ENCODE measurements at places on chromosomes 7 and 10.

DNA sequence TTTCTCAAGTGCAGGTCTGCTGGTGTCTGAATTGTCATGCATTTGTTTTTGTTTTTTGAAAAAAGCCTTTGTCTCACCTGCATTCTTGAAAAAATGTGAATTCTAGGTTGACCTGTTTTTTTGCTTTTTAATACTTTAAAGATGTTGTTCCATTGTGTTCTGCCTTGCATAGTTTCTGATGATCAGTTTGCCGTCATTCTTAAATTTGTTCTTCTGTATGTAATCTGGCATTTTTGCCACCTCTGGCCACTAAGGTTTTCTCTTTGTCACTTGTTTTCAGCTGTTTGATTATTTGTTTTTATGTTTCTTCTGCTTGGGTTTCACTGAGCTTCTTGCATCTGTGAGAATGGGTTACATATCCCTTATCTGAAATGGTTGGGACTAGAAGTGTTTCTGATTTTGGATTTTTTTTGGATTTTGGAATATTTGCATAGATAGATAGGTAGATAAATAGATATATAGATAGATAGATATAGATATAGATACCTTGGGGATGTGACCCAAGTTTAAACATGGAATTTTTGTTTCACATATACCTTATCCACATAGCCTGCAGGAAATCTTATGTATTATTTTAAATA, 16.5 kb downstream of the MGMT start:
- no peak for DNase-seq

DNA sequence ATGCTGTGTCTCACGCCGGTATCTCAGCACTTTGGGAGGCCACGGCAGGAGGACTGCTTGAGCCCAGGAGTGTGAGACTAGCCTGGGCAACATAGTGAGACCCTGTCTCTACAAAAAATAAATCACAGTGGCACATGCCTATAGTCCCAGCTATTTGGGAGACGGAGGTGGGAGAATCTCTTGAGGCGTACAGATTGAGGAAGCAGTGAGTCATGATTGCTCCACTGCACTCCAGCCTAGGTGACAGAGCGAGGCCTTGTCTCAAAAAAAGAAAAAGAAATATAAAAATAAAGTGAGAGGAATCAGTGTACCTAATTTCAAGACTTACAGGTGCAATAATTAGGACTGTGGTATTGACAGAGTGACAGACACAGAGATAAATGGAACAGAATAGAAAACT, 23.9 kb downstream of the SLC25A40 start:
- DNase-seq: no peak

GRCh38 chr10:17062493-17062892, 67.1 kb downstream of the CUBN start:
- no peak for DNase-seq

DNA sequence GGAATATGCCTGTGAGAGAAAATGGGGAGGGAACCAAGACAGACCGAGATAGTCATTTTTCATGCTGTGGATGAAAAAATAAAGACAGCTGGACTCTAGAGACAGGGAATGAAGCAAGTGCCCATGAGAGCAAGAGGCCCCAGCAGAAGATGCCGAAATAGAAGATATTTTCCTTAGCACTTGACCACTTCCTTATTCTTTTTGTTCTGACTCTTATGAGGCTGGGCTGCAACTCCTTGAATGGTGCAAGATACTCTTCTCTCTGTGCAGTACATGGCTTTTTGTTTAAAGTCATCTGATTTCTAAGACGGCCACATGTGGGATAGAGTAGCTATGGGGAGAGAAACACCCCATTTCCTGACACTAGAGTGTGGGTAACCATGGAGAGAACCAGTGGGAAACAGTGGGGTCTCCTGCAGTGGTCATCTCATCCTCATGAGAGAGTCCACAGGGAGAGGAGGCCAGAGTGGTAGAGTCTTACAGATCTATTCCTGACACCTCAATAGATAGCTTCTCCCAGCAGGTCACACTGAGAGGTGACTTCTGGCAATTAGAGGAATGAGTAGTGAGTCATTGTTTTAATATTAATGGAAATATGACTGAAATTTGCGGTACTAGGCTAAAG, 18.0 kb upstream of the VCL start:
- peak; percentile 96 for DNase-seq

- no peak for DNase-seq
These were observed 273.0 kb downstream of the CCDC3 start for GRCh38 chr10:12728494-12728893.

- no peak for DNase-seq
These were observed 49.1 kb upstream of the C1QL3 start for GRCh38 chr10:16570731-16571130.

DNA sequence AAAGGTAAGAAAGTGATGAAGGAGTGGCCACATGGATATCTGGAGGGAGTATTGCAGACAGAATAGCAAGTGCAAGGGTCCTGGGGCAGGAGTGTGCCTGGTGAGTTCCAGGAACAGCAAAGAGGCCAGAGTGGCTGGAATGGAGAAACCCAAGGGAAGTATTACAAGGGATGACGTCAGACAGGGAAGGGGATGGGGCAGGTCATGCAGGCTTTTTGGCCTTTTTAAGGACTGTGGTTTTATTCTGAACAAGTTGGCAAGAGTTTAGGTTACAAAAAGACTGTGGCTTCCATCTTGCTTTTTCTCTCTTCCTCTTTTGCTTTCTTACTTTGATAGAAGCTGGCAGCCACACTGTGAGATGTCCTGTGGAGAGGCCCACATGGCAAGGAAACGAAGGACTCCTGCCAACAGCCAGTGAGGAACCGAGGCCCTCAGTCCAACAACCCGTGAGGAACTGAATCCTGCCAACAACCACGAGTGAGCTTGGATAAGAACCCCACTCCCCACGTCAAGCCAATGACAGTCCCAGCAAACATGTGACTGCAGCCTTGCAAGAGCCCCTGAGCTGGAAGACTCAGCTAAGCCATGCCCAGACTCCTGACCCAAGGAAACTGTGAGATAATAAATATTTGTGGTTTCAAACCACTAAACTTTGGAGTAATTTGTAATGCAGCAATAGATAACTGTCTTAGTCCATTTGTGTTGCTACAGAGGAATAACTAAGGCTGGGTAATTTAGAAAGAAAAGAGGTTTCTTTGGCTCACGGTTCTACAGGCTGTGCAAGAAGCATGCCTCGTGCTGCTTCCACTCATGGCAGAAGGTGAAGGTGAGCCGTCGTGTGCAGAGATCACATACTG, 19.8 kb upstream of the KDM7A start:
- no peak for DNase-seq

- no peak for DNase-seq
These were observed 184.1 kb downstream of the DOCK4 start for GRCh38 chr7:112022128-112022527.

- DNase-seq: no peak
These were observed 70.4 kb downstream of the FAM171A1 start for GRCh38 chr10:15300697-15301096.

DNA sequence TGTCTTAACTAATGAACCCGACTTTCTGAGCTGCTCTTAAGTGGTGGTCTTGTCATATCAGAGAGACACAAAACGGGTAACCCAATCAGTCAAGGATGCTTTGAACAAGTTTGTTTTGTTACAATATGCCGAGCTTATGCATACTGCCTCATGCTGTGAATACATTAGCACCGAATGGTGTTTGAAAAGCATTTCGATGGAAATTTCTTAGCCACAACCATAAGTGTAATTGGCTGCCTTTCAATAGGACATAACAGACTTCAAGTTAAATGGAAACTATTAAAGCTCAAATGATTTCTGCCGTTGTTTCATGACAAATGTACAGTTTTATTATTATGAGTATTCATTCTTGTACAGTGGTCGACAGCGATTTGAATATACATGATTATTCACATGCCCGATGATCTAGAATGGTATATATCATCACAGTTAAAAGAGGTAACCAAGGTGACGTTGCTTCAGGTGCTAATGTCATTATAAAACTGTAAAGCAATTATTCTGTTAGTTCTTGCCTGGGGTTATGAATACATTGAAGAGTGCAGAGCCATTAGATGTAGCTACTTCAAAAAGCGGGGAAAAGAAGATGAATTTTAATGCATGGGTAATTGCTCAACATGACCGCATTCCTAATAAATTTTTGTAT, 118.8 kb downstream of the EBF3 start:
- no peak for DNase-seq

GRCh38 chr7:92768501-92769393, 67.6 kb downstream of the CDK6 start:
- DNase-seq: no peak

DNA sequence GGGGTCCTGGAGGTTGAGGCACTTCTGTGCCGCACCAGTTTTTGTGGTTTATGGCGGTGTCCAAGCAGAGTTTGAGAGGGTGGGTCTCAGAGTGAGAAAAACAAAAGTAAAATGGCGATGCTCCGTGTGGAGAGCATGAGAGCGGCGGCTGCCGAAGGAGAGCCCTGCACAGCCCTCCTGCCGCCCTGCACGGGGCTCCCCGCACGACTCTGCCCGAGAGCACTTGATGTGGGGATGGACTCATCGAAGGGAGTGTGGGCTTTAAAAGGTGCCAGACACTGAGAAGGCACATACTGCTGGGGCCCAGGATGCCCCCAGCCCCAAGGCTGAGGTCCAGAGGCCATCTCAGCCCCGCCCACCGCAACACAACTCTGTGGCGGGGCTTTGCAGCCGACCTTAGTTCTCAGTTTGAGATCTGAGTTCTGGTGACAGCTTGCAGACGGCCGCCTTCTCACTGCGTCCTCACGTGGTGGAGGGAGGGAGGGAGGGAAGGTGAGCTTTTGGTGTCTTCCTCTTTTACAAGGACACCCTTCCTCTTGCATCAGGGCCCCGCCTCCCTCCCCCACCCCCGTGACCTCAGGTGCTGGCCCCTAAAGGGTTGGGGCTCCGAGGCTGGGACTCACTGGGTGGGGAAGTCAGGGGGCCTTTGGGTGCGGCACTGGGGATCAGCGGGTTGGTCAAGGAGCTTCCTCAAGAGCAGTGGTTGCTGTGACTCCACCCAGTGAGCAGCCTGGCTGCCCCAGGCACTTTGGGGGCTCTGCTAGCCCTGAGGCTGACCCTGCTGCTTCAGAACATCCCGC, 69.1 kb downstream of the NKX6-2 start:
- no peak for DNase-seq

GRCh38 chr7:115136796-115137443, 215.0 kb downstream of the MDFIC start:
- no peak for DNase-seq

GRCh38 chr10:90865401-90865800, 6.4 kb upstream of the RPP30 start:
- DNase-seq: peak; percentile 8

- no peak for DNase-seq
These were observed 30.8 kb upstream of the DRGX start for GRCh38 chr10:49426490-49427360.

DNA sequence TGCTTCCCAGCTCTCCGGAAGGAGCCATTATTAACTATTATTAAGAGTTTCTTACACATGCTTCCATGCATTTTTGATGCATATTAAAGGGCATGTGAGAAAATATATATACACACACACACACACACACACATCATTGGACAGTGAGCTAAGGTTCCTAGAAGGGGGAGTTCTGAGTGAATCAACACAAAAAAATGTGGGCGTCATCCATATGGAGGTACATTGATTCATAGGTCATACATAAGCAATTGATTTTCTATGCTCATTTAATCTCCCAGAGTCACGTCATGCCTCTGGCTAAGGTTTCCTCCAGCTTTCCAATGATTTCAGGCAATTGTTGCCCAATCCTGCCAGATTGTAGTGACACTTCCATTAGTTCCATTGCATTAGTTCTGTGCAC, 269.4 kb downstream of the DNAJB9 start:
- no peak for DNase-seq

DNA sequence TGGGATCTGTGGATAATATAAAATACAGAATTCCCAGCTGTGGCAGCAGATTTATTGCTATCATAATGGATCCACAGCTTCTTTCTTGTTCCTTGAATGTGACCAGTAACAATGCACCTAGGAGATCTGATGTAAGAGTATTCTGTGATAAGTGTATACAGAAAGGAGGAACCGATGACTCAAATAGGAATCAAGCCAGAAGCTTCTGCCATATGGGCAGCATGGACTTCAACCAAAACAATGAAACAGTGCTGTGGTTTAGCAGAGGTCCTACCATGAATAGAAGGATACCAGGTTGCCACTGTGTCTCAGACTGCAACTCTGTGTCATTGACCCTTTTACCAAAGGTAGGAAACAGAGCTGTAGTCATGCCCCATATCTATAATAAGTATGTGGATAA, 81.8 kb downstream of the PTPRZ1 start:
- no peak for DNase-seq

DNA sequence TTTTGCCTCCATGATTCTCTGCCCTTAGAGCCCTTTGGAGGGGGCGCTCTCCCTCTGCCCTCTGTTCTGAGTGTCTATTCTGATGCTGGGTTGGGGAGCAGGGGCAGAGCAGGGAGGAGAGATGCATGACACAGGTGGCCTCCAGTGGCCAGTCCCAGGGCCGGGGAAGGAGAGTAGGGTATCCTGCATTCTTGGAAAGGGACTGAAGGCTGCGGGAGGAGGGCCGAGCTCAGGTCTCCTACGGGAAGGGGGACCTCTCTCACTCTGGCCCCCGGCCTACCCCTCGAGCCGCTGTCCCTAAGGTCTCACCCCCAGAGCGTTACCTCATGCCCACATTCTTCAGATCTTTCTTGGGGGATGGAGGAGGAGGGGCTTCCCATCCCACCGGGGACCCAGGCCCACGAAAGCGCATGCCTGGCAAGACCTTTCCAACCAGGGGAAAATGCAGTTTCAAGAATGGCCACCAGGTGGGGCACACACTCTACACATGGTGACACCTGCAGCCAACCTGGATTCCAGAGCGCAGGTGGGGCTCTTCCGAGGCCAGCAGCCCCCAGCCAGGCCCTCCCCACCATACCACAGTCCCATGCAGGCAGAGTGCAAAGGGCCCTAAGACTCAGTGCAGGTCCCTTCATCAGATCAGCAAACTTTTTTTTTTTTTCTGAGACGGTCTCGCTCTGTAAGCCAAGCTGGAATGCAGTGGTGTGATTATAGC, 86.4 kb downstream of the MYL10 start:
- peak; percentile 31 for DNase-seq

DNA sequence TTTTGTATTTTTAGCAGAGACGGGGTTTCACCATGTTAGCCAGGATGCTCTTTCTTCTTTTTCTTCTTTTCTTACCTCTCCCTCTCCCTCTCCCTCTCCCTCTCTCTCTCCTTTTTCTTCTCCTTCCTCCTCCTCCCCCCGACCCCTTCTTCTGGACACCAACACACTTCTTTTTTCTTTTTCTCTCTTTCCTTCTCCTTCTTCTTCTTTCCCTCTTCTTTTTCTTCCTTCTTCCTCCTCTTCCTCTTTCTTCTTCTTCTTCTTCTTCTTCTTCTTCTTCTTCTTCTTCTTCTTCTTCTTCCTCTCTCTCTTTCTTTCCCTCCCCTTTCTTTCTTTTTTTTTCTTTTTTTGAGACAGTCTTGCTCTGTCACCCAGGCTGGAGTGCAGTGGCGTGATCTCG, 14.0 kb downstream of the MMD2 start:
- no peak for DNase-seq
